Fibroblast of mammary gland (primary cell): ENCODE measurements at places on chromosomes 7 and 10.
A peak's percentile ranks its signal among the peaks of the same experiment; 100 is the strongest.

DNA sequence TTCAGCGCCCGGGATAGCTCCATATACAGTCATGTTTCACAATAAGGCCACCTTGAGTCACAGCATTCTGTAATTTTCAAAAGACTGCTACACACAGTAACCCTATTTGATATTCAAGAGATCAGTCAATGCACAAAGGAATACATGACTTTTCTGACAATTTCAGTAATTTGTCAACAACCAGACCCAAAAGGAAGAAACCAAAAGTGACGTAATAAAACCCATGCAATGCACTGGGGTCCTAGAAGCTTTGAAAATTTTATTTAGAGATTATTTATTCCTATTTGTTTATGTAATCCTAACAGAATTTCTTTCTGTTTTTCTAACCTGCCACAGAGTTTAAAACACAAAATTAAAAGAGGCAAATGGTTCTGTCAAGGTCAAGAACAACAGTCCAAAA, 421.2 kb downstream of the DPP6 start:
- no peak for DNase-seq

DNA sequence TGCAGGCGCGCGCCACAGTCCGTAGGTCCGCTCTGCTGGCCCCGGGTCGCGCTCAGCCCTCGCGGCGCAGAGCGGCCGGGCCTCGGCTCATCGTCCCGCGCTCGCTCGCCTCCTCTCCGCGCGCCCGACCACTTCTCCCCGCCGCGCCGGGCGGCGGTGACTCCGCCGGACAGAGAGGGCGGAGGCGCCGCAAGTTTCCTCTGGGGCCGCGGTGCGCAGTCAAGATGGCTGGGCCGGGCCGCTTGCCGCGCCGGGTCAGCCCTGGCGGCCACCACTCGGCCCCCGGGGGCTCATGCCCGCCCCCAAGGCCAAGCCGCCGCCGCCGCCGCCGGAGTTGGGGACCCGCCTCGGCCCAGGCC, 441 bp downstream of the FZD8 start:
- peak; percentile 33 for DNase-seq

- peak; percentile 45 for DNase-seq
Measured at GRCh38 chr7:80699721-80700256, 61.3 kb downstream of the CD36 start.

DNA sequence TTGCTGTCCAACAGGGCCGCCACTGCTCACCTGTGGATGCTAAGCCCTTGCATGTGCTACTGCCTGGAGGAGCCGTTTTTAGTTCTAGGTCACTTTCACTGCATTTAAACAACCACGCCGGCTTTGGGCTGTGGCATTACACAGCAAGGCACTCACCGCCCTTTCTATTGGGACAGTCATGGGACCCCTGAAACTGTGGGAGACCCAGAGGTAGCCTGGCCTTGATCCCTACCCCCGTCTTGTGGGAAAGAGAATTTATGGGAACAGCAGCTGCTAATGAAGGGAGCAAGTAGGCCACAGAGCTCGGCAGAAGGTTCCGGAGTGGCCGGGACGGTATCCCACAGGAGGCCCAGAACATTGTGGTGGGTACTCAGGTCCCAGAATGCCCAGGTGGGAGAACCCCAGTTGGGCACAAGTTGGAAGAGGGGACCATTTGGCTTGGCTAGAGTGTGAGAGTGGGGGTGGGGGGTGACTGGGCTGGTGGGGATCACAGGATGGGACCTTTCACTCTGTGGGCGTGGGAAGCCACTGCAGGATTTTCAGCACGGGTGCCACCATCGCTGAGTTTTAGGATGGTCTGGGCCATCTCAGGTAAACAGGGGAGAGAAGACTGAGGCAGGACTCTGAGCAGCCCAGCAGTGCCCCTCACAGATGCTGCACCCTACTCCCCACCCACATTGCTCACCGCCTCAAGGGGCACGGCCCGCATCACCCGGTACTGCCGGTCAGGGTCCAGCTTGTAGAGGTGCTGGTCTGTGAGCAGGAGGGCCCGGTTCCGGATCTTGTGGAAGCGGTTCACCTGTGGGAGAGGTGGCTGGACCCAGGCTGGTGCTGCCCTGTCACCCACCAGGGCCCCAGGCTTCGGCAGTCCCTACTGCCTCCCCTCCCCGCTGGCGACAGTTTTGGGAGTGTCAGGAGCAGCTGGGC, 15.2 kb downstream of the MYO1G start:
- no peak for DNase-seq
